ENCODE measurements at places on chromosomes 6 and 20.

- DNase-seq: no peak
Observed at GRCh38 chr6:31438222-31438621, 34.8 kb downstream of the MICA start.

- no peak for DNase-seq
Observed at GRCh38 chr20:35049776-35050352, 42.7 kb downstream of the TRPC4AP start.

- no peak for DNase-seq
Observed at GRCh38 chr20:63150911-63151531, 64.9 kb downstream of the YTHDF1 start.

DNA sequence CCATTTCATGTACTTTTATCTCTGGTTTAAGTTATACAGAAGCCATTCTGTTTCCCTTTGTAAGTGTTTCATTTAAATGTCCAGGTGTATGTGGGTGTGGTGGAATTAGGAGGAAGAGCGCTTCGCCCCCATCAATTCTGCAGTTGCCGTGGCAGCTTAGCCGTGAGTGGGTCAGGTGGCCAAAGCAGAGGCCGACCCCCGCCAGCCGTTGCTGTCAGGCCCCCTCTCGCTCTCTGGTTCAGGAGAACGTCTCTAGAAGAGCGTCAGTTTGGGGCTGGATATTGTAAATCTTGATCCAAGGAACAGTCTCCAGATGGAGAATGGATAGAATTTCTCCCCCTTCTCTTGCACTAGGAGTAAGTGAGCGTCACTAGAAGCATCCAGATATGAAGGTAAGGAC is 367.4 kb downstream of the FOXA2 start:
- DNase-seq: no peak

DNA sequence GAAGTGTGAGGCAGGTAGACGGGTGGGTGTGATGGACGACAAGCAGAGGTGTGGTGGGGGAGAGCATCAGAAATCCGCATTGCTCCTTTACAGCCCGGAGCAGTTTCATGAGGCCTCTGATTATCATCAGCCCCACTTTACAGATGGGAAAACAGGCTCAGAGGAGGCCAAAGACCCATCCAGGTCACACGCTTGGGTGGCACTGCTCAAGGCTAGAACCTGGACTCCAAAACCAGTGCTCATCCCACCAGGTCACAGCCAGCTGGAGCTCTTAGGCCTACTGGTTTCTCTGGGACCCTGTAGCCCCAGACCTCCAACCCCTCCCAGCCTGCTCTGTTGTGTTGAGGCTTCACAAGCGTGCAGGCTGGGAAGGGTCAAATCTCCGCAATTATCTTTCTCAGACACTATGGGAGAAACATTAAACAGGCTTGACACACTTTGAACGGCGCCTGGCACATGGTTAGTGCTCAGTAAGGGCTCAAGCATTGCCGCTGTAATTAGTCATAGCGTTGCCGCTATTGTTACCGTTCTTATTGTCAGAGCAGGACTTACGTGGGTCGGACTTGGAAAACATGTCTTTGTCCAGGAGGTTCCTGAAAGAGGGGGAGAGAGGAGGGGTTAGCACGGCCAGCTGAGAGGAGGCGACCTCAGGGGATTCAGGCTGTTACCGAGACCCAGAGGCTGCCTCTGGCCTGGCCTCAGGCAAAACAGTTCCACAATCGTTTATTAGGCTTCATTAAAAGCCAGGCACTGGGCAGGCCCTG is 16.6 kb downstream of the CPNE5 start:
- no peak for DNase-seq

DNA sequence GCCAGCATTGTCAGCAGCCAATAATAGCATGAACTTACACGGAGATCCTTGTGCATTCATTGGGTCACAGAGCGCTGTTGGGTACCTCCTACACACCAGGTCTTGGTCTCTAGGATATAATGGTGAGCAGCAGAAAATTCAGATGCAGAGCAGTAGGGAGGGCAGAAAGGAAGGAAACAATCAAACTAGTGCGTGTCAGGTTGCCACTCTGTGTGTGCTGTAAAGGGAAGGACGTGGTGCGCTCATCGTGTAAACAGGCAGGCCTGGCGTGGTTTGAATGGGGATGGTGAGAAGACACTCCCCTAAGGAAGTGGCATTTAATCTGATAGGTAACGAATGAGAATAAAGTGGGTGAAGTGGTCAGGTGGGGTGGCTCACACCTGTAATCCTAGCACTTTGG is 336.4 kb downstream of the CDH26 start:
- no peak for DNase-seq

GRCh38 chr6:5102267-5102970 is 17.3 kb downstream of the PPP1R3G start:
- no peak for DNase-seq

DNA sequence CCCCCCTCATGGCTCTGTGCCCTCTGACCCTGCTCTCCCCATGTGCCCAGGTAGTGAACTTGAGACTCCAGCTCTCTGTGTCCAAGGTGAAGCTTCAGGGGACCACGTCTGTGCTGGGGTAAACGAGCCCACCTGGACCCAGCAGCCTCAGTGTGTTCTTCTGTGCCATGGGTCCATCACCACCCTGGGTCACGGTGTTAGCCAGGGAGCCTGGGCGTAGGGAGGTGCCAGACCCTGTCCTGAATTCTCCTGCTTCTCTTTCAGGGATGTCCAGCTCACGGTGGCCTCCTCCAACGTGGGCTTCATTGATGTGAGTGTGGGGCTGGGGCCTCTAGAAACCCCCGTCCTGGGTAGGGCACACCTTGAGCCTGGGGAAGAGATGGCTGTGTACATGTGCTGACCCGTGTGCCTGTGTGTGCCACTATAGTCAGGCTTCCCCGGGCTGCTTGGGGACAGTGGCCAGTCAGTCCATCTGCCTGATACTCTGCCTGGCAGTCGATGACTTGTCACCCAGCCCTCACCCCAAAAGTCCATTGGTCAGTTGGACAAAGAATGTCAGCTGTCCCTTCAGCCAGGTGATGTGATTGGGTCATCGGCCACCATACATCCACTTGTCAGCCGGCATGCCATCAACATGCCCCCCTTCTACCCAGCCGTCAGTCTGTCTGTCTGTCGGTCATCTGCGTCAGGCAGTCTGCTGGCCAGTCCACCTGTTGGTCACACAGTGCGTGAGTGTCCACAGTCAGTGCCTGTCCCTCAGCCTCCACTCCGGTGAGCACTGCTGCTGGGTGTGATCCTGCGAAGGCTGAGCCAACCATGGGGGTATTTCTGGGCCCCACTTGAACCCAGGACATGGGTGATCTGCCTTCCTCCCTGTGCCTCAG is 10.9 kb upstream of the BPIFB6 start:
- DNase-seq: no peak

DNA sequence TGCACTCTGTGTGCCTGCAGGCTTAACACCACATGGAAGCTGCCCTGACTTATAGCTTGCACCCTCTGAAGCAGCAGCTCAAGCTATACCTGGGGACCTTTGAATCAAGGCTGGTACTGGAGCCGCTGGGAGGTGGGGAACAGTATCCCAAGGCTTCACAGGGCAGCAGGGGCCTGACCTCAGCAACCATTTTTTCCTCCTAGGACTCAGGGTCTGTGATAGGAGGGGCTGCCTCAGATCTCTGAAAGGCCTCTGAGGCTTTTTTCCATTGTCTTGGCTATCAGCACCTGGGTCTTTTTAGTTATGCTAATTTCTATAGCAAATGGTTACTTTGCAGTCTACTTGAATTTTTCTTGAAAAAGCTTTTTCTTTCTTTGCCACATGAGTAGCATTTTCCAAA is 80.2 kb upstream of the OPRM1 start:
- DNase-seq: no peak

DNA sequence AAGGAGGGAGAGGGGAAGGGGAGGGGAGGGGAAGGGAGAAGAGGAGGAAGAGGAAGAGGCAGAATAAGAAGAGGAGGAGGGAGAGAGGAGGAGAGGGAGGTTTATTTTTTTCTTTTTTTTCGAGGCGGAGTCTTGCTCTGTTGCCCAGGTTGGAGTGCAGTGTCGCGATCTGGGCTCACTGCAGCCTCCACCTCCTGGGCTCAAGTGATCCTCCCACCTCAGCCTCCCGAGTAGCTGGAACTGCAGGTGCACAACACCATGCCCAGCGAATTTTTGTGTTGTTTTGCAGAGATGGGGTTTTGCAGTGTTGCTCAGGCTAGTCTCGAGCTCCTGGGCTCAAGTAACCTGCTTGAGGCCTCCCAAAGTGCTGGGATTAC is 6.1 kb upstream of the GJA10 start:
- no peak for DNase-seq

DNA sequence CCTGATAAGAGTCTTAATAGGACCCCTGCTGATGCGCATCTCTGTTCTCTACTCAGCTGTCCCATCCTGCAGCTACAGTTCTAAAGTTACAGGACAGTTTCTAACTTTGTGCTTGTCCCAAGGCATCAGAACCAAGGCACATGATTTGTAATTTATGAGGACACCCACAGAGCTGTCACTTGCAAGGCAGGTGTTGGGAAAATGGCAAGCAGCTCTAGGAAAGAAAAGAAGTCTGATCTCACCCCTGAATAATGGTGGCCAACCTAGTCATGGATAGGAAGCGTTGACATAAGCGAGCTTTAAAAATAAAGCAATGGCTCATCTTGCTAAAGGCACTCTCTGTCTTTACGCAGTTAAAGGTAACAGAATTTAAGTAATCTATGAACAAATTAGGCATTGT is 127.6 kb upstream of the VGLL2 start:
- DNase-seq: no peak
